OCI-M1 (cell line): ENCODE measurements at places on chromosomes 7 and 10.

GRCh38 chr10:47094126-47094525 lies 182.9 kb downstream of the PTPN20 start:
- no peak for DNase-seq

- DNase-seq, result peak; percentile 83
Observed at GRCh38 chr10:5814110-5815107, 1.2 kb upstream of the GDI2 start.

- peak; percentile 5 for DNase-seq
Observed at GRCh38 chr10:4033341-4033896, 248.4 kb upstream of the KLF6 start.

GRCh38 chr7:68787566-68787965 lies 810.7 kb upstream of the AUTS2 start:
- DNase-seq, result no peak

- no peak for DNase-seq
Observed at GRCh38 chr7:149610441-149611011, 112.9 kb upstream of the ZNF746 start.

DNA sequence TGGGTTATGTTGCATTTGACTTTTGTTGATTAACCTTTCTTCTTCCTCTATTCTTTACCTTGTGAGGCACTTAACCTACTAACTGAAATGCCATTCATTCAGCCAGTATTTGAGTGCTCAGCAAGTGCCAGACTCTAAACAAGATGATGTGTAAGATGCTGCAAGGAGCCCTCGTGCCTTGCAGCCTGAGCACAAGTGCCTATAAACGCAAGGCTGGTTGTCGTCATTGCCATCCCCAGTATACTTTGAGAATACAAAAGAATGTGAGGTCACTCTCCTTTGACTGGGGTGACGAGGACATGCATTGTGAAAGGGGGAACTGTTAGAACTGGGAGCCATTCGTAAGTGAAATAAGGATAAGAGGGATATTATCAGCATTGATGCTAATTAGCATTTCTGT lies 103.0 kb downstream of the AUTS2 start:
- DNase-seq, result no peak

GRCh38 chr7:155538293-155538692 lies 8.1 kb downstream of the CNPY1 start:
- no peak for DNase-seq

DNA sequence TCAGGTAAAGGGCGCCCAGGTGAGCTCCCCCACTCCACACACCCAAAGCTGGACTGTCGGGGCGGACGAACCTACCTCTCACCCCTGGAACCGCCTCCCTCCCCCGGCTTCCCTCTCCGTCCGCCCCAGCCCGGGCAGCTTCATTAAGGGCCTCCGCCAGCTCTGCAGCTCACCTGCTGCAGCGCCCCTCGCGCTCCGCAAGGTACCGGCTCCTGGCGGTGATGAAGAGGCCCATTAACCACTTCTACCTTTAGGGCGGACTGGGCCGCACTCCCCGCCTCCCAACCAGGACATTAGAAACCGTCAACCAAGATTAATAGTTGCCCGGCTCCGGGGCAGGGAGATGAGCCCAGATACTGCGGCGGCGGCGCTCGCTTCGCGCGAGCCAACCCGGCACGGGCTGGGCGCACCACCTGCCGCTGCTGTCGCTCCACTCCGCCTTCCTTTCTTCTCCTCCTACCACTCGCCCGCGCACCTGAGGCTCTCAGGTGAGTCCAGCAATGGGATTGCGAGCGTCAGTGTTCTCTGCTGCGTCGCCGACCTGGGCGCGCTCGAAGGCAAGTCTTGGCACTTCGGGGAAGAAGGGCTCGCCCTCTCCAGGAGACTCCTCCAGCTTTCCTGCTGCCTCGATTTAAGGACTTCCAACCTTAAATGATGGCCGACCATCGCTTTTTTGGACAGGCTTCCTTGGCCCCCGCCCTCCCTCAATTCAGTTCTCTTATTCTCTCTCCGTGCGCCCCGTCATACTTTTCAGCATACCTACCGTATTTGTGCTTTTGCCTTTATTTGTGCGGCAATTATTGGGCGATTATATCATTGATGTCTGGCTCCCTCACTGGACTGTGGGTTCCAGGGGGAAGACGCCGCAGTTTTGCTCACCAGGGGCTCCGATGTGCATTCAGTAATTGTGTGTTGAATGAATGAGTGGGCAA lies 13.6 kb upstream of the KAZALD1 start:
- no peak for DNase-seq

DNA sequence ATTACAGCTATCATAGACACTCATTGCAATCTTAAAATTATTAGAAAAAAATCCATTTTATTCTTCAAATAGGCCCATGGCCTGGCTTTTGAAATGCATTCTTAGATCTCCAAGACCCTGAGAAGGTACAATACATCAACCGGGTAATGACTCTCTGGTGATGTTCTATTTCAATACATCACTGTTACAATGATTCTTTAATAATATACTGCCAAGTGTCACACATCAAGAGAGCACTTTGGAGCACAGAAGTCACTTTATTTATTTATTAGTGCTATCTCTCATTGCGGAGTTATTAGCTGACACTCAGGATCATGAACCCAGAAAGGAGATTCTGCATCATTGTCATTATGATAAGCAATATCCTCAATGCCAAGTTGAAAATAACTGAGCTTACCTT lies 748.5 kb upstream of the MBL2 start:
- DNase-seq, result no peak

GRCh38 chr7:102272075-102272916 lies 14.4 kb upstream of the SH2B2 start:
- DNase-seq, result peak; percentile 66

DNA sequence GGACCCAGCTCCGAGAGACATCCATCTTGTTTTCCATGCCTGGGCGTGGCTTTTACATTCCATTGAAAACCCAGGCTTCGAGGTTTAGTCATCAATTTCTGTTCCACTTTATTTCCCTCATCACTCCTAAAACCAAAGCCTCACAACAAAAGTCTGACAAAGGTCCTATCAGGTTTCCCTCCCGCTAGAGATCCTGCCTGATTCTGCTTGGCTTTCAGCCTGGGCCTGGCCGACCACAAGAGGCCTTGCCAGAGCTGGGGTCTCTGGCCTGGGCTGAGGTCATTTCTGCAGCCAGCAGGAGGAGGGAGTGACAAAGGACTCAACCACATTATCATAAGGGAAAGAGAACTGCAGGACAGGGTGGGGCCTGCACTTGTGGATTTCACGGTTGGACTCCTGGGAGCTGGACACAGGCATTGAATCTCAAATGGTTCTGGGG lies 167.0 kb downstream of the FANK1 start:
- peak; percentile 59 for DNase-seq

DNA sequence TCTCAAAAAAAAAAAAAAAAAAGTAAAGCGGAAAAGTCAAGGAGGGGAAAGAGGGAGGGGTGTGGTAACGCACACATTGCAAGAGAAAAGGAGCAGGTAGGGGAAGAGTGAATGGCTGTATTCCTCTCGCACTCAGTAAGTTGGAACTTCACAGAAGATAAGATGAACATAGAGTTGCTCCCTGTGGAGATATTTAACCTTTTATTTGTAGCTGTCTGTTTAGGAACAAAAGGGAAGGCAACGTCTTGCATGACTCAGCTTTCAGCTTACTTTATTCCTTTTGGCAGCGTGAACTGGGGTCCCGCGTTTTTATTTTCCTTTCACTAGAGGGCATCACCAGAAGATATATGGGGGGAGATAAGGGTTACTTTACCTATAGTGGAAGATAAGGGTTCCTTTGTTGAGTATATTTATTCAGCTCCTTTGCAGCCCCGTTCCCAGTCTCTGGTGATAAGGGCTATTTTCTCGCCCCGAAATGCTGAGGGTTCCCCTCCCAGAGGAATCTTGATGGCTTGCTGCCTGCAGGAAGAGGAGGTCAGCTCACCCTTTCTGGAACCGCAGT lies 78.5 kb downstream of the APBB1IP start:
- DNase-seq, result no peak

GRCh38 chr7:9869566-9869965 lies 1104.1 kb upstream of the PHF14 start:
- DNase-seq, result no peak

- no peak for DNase-seq
Observed at GRCh38 chr10:71211053-71211452, 1.3 kb upstream of the UNC5B start.

DNA sequence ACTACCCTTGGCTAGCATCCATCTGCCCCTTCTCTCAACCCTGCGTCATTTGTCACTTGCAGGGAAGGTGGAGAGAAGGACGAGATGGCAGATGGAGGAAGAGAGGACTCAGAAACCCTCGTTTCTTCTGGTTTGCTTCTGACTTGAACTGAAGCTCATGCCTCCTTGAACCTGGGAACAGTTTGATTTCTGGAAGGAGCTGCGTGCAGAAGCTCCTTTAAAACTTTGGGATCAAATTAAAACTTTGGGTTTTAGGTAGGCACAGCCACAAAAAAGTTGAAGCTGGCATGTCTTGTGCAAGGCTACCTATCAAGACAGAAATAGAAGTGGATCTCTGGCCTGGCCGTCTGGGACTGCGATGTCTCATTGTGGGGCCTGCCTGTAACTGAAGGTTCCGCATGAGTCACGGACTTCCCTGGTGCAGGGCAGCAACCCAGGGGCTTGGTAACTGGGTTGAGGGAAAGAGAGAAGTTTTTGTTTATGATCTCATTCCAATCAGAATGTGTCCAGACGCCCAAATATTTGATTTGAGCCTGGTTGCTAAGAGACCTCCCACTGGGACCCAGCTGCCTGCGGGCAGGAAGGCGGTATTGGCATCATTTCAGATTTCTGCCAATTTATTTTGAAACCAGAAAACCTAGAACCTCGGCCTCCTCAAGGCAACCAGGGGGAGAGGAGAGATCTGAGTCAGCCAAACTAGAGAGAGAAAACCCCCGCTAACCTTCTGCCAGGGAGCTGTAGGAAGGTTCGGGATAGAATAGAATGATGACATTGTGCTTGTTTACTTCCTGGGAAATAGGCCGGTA lies 15.8 kb upstream of the CAMK1D start:
- peak; percentile 26 for DNase-seq

DNA sequence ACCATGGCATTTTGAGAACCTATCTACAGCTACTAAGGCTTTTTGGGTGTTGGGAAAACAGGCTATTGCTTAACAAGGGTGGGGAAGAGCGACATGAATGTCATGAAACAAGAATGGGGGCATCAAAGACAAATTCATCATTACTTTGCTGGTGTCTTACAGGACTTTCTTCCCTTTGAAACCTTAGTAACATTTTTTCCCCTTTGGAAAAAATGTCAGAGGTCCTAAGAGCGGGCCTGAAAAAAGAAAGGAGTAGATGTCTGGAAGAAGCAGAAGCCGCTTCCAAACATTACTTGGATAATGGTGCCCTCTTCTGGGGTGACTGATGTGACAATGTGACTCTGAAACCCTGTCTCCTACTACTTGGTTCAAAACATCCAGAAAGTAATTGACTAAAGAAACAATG lies 3.8 kb upstream of the DDX50 start:
- peak; percentile 91 for DNase-seq

GRCh38 chr10:49737474-49738201 lies 24.5 kb downstream of the OGDHL start:
- DNase-seq, result no peak

DNA sequence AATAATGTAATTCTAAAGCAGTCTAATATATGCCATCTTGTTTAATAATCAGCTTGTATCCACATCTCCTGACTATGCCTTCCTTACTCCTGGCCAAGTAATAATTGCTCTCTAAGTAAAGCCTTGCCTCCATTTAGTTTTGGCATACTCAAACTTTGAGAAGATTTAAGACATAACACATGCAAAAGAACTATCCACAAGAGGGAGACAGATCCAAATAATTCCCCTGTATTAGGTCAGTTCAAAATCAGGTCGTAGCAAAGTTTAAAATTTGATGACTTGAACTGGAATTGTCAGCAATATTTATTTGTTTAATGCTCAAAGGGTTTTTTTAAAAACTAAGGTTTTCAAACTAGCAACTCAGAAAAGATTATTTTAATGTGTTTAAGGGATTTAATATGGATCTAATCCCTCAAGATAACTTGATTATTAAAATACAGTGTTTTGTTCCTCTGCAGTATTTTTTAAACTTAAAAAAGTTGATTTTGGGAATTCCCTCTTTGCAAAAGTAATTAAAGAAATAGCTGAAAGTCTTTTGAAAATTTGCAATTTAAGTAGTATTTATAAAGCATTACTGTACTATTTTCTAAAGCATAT lies 95.3 kb downstream of the HDAC9 start:
- DNase-seq, result peak; percentile 71

- no peak for DNase-seq
Observed at GRCh38 chr10:130485958-130486895, 350.0 kb downstream of the GLRX3 start.

- DNase-seq, result no peak
Observed at GRCh38 chr7:33075818-33076518, 13.4 kb upstream of the NT5C3A start.

GRCh38 chr7:31234836-31235605 lies 105.5 kb downstream of the NEUROD6 start:
- no peak for DNase-seq

- DNase-seq, result no peak
Observed at GRCh38 chr7:18290865-18291264, 204.7 kb upstream of the HDAC9 start.

- DNase-seq, result no peak
Observed at GRCh38 chr10:104317726-104318299, 20.5 kb downstream of the ITPRIP start.

DNA sequence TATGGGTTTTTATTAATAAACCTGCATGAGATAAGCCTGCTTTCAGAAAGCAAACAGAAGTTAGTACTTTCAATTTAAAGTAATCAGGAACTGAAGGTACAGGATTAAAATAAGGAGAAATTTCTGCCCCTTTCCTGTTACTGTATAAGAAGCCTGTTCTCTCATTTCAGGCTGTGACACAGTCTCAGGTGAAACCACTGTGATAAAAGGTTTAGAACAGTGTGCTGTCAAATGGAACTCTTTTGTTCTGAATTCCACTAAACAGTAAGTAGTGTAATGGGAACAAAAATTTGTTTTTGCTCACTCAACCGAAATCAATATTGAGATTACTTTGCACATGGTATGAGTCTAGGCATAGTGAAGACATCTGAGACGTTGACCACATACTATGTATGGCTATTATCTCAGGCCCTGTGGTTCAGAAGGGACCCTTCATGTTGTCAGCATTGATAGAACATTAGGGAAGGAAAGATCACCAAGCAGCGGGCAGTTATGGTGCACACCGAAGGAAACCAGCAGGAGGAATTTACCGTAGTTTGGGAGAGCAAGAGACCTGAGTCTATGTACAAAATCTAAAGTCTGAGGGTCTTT lies 14.9 kb downstream of the HEPACAM2 start:
- peak; percentile 74 for DNase-seq

DNA sequence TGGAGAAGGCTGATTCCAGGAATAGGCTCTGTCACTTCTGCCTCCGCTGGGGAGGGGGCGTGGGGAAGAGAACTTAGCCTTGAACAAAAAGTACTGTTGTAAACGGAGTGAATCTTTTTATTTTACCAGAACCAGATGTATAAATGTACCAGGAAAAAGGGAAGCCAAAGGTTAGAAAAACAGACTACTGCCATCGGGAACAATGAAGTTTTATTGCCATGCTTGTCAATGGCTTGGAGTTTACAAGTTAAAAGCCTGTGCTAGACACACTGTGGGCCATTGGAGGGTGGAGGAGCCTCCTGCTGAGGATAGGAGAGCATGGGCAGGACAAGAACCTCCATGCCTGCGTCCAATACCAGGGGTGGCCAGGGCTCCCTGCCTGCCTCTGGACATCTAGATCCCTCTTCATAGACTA lies 161.7 kb upstream of the LYZL2 start:
- DNase-seq, result no peak

- peak; percentile 79 for DNase-seq
Observed at GRCh38 chr7:32890010-32890792, 1.4 kb downstream of the KBTBD2 start.
